ENCODE measurements at places on chromosomes 3 and 15.
A peak's percentile ranks its signal among the peaks of the same experiment; 100 is the strongest.

- DNase-seq, result peak; percentile 64
Observed at GRCh38 chr3:13019243-13020095, 53.8 kb downstream of the IQSEC1 start.

DNA sequence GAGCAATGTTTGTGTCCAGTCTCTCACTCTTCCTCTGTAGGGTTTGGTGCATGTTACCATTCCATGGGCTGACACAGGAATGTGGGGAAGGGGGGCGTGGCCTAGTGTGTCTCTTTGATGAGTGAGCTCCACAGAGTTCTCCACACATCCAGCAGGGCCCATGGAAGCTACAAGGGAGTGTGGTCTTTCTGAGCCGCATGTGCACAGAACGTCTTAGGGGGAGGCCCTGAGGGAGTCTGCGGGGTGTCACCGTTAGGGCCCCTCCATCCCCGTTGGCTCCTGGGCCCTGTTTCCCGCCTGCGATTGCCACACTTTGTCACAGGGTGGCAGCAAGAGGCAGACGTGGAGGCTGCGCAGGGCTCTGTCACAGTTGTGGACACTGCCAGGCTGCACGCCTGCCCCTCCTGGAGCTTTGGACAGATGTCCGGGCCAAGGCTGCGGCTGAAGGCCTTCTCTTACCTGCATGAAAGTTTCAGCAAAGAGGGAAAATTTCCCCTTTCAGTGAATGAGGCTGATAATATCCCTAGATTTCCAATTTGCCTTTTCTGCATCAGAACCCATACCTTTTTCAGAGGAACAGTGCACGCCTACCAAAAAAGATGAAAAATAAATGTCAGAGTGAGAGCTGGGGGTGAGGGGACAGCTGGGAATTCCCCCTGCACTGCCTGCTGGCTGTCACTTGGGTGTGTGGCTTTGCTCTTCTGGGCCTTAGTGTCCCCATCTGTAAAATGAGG lies 24.3 kb downstream of the CACNA2D3 start:
- DNase-seq, result no peak

DNA sequence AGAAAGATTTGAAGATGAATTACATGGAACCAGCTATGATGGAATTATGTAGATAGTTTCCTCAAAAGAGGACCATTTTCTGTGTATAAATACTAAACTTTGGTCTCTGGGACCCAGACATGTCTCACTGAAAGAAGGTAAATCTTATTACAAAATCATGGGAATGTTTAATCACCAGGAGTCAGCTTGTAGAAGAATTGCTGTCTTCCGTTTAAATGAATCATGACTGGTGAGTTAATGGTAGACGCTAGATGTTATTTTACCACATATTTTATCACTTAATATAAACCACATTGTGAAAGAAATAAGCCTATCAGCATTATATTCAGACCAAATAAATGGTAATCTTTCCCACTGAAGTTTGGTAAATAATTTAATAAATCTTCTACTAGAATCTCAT lies 322.3 kb upstream of the SUCLG2 start:
- DNase-seq, result no peak

- no peak for DNase-seq
Observed at GRCh38 chr3:102735311-102735710, 300.5 kb downstream of the ZPLD1 start.

DNA sequence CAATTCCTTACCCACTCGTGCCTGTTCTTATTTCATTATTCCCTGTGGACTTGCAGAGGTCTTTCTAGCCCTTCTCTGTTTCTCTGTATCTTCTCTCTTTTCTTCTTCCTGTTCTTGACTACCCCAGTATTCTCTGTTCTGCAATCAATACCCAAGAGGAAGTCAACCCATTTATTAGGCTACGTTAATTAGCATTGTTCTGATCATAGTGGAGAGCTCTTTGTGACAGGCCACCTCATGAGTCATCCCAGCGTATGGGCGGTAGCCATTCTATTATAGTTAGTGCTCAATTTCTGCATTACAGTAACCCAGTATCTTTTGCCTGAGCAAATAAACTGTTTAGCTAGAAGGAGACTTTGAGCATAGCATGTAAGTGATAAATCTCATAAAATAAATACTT lies 259.5 kb upstream of the GRM7 start:
- no peak for DNase-seq

GRCh38 chr3:95082191-95082590 lies 1019.3 kb downstream of the NSUN3 start:
- no peak for DNase-seq

DNA sequence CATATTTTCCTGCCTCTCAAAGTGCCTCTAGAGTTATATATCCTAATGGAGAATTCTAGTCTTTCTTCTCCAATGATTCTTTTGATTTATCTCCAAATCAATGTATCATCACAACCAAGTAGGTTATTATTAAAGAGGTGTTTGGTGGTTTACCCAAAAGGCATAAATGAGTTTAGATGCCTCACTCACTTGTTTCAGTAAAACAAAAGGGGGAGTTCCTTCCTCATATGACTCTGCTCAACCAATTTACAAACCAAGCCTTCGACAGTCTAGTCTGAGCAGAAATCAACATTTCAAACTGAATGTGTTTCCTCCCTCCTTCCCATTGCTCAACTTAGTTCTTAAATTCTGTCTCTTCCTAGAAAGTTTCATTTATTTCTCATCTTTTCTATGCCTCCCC lies 116.5 kb downstream of the TNIK start:
- DNase-seq, result no peak

- no peak for DNase-seq
Observed at GRCh38 chr15:64137226-64137833, 14.2 kb upstream of the SNX22 start.

GRCh38 chr3:48370333-48370713 lies 1.7 kb upstream of the FBXW12 start:
- no peak for DNase-seq

- peak; percentile 36 for DNase-seq
Observed at GRCh38 chr3:126358038-126358815, 1.0 kb upstream of the KLF15 start.
